ENCODE measurements at places on chromosomes 2 and 18.

DNA sequence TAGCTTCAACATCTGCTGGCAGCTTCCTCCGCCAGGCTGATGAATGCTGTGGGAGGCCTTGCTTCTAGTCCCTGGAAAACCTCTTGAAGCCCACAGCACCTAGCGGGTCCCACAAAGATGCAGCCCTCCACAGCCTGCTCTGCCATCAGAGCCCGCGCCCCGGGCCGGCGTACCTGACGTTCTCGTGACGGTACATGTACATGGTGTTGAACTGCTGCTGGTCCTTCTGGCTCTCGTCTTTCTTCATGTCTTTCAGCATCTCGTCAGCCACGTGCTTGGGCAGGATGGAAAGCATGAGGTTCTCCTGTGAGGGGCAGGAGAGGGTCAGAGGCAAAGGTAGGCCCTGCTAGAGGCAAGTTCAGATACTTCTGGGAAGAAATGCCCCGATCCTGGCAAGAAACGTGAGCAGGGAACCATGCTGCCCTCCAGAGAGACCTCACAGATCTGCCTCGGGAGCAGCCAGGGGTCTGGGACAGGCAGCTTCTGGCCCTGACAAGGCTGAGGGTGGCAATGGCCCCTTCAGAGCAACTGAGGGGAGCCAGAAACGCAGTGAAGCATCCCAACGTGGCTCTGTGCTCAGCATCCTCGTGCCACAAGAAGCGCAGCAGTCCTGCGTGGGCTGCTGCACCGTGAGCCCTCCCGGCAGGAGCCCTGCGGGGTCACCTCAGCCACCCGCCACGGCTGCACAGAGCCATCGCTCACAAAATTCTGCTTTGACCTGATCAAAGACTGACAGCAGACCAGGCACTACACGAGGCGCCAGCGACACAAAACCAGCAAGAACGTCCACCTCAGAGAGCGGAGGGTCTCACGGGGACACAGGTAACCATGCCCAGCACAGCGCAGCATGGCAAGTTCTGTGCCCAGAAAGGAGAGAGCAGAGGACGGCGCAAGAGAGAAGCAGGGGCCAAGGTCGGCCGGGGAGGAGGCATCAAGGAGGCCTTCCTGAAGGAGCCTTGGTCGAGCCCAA lies 49.1 kb downstream of the CENPO start:
- DNase-seq = no peak

DNA sequence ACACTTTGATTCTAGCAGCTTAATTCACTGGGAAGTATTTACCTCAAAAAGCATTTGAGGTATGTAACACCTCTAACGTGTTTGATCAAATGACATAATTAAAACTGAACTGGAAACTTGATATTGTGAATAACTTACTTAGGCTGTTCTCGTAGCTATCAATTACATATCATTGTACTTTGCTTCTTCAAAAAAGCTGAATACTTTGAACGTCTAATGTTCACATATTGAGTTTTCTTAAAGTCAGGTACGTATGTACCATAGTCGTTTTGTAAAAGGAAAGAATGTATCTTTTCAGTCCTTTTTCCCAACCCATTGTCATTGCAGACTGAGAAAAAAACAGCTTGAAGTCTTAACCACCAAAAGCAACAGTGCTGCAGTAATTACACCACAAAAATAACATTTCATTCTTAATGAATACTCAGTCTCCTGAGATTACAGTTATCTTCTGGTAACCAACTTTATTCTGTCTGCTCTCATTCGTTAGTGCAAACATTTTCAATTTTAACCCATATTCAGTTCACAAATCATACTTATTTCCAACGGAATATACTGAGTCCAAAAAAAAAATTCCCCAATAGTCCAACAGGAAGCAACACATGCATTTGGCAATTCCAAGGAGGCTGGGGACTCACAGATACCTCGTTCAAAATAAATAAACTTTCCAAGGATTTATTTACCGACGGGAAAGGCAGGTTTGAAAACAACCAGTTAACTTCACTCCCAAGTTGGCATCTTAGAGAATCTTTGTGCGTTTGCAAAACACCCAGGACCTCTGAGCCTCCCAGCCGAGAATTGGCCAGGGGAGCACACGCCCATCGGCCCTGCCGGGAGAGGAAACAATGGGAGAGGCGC lies 1.1 kb downstream of the CHN1 start:
- no peak for DNase-seq

DNA sequence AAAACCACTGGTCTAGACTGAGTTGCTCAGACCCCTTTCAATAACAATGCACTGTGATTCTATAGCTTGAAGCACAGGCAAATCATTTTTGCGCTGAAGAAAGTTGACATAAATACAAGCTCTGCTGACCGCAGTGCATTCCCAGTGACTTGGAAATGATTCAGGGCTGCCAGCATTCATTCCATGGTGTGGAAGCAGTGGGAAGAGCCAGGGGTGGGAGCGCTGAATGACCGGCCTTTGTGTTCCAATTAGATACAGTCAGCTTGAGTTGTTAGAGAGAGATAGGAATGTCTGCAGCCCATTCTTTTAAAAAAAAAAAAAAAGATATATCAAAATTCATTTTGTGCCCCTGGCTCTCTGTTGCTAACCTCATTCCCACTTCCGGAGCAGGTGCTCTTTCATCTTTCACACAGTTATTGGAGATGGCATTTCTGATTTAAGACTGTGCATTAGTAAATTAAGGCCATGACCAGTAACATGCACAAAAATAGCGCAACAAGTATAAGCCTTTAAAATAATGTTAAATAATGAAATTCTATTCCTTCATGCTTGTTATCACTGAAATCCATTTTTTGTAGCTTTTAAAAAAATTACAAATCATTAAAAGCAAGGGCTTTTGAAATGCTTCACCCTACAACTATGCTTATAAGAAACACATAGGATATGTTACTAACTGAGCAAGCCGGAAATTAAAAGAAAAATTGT lies 59.4 kb upstream of the CTLA4 start:
- DNase-seq = peak; percentile 85

GRCh38 chr2:97757062-97757461 lies 43.7 kb downstream of the ZAP70 start:
- DNase-seq = no peak

DNA sequence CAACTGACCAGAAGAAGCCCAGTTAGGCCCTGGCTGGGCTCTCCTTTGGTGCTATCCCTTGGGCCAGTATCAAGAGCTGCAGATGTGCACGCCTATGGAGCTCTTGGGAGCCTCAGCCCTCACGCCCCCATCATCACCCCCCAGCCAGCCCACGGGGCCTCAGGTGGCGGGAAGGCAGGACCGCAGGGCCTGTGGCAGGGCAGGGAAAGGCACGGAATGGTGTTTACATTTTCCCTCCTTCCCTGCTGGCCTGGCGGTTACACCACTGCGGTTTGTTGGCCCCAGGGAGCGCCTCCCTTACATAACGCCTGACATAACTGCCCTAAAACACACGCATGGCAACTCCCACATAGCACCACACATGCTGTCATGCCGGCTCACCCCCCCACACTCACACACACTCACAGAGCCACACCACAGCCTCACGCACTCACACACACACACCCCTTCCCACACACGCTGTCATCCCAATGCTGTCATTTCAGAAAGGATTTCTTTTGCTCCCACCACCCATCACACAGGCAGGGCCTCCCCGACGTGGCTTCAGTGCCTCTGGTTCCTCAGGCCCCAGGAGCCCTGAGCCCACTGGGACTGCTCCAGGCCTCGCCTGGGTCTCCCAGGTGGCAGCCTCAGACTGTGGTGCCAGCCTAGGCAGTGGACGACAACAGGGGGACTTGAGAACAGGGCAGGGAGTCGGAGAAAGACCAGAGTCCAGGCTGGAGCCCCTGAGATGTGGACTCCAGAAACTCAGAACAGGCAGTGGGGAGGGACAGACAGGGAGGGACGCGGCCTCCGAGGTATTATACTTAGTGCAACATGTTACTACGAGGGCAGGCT lies 15.7 kb downstream of the ZFP36L2 start:
- DNase-seq = peak; percentile 73

- DNase-seq = no peak
Observed at GRCh38 chr2:241218131-241219029, 29.9 kb downstream of the ANO7 start.

- DNase-seq = no peak
Observed at GRCh38 chr2:233456111-233456510, 101.8 kb downstream of the DGKD start.

- DNase-seq = no peak
Observed at GRCh38 chr18:432791-433190, 67.7 kb downstream of the COLEC12 start.

DNA sequence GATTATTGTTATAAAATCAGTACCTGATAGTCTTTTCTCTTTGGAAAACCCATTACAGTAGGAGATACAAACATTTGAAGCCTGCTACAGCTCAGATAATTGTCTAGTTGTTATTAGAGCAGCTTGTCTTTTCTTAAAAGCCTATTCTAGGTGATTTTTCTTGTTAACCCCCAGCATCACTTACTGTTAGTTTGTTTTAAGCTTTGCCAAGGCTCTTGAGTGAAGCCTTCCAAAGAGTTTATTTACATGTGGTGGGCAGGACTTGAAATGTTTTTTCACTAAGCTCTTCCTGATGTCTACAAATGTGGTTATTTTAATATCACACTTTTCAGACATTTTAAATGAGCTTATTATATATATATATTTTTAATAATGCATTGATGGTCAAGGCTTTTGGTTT lies 791.3 kb downstream of the PLCL1 start:
- no peak for DNase-seq

GRCh38 chr2:9360701-9361100 lies 62.6 kb downstream of the ITGB1BP1 start:
- no peak for DNase-seq

DNA sequence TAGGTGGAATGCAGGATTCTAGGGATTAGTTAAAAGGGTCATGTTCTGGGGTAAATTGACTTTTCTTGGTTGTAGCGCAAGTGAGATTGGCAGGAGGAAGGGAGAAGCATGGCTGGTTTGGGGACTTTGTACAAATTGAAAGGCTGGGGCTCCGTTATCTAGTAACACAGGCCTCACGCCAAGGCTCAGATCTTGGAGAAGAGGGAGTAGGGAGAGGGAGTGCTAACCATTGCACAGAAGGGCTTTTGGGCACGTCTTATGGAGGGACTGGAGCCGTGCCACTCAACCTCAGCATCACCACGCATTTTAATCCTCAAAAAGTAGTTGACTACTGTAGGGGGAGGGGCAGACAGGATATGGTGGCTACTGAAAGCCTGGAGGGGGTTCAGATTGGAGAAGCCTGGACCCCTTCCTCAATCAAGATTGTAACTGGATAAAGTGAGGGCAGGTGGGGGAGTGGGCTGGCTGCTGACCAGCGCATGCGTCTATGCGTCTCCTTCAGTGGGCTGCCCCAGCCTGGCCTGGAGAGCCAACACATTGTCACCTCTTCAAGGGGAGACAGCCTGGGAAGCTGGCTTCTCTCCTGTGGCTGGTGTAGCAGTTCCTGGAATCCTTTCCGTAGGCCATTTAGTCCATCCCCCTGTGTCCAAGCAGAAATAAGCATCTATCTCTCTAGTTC lies 14.3 kb downstream of the IGFBP5 start:
- no peak for DNase-seq

DNA sequence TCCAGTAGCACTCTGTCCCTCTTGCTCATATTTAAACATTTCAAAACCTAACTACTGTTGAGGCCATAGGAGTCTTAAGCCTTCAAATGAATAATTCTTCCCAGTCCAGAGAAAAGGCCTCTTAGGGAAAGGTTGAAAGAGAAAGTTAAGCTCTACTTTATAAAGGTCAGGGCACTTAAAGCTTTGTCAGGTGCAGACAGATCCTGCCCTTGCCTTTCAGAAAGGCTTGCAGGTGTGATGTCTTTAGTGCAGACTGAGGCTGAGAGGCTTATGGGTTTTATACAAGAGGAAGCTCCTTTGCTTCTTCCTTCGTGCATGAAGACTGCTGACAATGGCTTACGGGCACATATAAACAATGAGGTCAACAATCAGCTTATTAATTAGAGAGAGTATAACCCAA lies 105.0 kb upstream of the LINC00305 start:
- no peak for DNase-seq

- DNase-seq = no peak
Observed at GRCh38 chr18:6891788-6892187, 162.3 kb downstream of the ARHGAP28 start.

GRCh38 chr2:112814278-112814677 lies 22.3 kb downstream of the IL1B start:
- no peak for DNase-seq

DNA sequence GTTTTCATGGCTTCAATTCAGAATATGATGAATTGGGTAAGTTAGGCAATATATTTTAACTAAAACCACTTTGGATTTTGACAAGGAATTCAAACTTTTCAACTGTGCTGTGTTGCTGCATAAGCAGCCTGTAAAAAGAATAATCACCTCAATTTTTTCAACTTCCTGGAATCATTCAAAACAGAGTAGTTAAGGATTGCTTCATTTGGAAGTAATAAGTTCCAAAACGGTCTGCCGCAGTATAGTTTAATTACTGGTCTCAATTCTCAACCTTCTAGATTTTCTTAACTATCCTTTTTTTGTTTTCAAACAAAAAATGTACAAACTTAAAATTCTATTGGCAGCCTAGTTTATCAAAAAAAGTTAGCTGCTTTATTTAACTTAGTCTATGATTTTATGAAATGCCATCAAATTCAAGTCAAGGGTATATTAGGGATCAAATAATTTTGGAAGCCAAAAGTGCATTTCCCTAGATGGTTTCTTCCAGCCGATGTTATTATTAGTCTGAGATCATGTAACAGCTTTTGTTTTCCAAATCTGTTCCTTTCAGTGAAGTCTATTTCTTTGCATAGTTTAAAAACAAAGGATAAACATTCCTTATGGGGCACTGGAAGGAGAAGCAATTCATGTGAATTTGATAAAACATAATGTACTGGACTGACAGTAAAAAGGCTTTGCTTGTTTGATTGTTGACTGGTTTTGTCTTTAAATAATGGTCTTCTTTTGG lies 76.1 kb upstream of the ETAA1 start:
- DNase-seq = no peak

DNA sequence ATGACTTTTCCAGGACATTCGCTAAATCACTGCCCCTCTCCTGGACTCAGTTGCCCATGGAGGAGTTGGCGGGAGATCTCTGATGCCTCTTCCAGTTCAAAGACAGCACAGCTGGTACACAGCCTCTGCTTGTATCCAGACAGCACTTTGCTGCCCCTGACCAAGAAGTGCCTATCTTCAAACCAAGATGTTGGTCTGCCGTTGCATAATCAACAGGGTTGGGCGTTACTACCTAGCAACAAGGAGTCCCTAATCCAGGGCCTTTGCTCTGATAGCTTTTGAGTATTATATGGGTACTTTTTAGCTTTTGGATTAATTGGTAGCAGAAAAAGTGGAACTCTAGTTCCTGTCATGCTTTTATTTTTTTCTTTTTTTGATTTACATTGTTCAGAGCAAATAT lies 166.6 kb downstream of the FAM210A start:
- no peak for DNase-seq

GRCh38 chr2:239630618-239631286 lies 229.9 kb upstream of the HDAC4 start:
- DNase-seq = peak; percentile 3

GRCh38 chr2:235131334-235132305 lies 179.8 kb downstream of the SH3BP4 start:
- DNase-seq = no peak

GRCh38 chr2:233079473-233079877 lies 19.3 kb downstream of the INPP5D start:
- DNase-seq = no peak

- DNase-seq = no peak
Observed at GRCh38 chr2:225270053-225270452, 129.5 kb upstream of the NYAP2 start.

GRCh38 chr2:60806988-60807681 lies 51.1 kb downstream of the PAPOLG start:
- peak; percentile 49 for DNase-seq
